ENCODE measurements at places on chromosomes 7 and 10.

GRCh38 chr7:48454750-48455192, 283.5 kb downstream of the ABCA13 start:
- DNase-seq, result no peak

DNA sequence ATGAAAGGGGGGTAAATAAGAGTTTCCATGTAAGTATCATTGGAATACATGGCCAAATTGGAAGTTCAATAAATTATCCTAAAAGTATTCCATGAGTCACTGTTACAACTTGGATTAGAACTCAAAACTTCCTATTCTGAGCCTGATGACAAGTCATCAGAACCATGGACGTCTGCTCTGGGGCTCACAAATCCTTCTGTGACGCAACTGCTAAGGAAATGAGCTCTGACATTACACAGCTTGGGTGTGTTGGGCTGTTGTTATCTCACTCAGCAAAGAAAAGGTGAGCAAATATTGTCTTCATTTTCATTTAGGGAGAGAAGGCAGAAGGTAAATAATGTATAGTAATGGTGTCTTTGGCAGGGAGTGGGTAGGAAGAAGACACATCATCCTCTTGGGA, 214.8 kb upstream of the ADO start:
- DNase-seq, result peak; percentile 56

GRCh38 chr7:56218510-56218909, 102.3 kb upstream of the NUPR2 start:
- no peak for DNase-seq

DNA sequence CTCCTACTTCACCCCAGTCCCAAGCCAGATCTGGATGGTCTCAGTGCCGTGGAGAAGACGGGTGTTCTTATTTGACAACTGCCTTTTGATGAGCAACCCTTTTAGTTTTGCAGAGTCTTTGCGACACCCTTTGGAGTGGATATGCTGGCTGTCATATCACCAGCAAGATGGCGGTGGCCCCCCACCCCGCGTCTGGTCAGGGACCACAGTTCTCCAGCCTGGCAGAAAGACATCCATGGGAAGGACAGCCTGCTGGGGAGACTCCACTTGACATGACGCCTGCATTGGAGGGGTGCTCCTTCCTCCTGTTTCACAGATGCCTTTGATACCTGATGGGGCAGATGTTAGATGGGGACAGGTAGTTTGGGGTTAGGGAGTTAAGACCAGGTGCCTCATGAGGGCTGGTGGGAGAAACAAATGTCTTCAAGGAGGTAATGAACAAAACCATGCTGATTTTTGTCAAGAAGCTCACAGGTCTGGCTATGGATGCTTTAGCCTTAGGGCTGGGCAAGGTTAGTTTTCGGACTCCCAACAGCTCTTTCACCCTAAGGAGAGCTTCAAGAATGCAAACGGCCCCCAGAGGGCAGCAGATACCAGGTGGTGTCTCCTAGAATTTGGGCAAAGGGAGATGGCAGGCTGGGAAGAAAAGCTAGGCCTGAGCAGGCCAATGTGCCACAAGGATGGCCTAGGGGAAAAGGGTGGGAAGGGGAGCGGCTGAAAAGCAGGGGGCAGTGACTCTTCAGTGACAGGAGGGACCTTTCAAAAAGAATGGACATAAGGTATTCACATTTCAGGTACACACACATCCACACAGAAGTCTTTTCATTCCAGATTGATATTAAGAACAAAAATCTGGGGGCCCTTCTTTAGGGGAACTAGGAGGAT, 95.2 kb downstream of the CLEC2L start:
- DNase-seq, result peak; percentile 47

GRCh38 chr7:135924302-135924701, 52.9 kb downstream of the MTPN start:
- no peak for DNase-seq

GRCh38 chr7:128939075-128939860, 1.5 kb downstream of the IRF5 start:
- no peak for DNase-seq

DNA sequence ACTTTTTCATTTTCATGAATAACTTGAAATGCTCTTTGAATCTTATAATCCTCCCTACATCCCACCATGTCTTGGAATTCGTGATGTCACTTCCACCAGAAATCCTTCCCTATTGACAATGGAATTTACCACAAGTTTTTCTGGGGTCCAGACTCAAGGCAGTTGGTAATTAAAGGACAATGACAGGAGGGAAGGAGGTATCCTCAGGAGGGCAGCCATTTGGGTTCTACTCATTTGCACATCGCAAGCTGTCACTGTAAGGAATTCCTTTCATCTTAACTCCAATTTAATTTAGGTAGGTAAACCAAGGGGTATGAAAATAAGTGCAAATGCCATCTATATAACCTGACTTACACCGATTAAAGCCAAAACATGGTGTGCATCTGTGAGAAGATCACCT, 21.9 kb downstream of the LRRC17 start:
- no peak for DNase-seq

GRCh38 chr10:80492848-80493521, 38.9 kb downstream of the TSPAN14 start:
- DNase-seq, result no peak

DNA sequence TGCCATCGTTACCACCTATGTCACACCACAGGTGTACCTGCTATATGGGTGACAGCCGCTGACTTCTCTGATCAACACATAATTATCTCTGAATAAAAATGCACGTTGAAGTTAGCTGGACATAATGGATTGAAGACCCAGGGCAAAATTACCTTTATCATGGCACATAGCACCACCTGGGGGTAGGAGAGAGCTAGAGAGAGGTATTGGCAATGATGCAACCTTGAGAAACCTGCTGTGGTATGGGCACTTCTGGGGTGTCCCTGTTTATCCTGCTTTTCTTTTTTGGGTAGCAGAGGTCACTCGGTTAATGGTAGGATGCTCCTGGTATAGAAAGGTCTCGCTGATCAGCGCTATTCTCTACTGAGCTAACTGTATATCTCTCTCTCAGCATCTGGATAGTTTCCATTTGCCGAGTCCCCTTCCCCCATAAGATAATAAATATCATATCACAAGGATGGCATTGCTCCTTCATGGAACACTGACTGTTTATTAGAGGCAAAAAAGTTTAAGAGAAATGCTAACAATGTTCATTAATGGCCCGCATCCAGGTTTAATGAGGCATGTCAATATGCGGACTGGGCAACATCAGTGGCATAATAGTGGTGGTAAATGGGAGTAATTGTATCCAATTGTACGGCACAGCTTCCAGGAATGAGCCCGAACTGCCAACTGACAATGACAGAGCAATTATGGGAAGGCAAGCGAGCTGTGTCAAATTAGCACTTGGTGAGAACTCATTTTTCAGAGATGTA, 323.1 kb downstream of the TFEC start:
- peak; percentile 15 for DNase-seq

- DNase-seq, result no peak
Measured at GRCh38 chr10:114694062-114694461, 36.0 kb upstream of the ABLIM1 start.

GRCh38 chr7:93212881-93213280, 13.4 kb downstream of the HEPACAM2 start:
- DNase-seq, result no peak

DNA sequence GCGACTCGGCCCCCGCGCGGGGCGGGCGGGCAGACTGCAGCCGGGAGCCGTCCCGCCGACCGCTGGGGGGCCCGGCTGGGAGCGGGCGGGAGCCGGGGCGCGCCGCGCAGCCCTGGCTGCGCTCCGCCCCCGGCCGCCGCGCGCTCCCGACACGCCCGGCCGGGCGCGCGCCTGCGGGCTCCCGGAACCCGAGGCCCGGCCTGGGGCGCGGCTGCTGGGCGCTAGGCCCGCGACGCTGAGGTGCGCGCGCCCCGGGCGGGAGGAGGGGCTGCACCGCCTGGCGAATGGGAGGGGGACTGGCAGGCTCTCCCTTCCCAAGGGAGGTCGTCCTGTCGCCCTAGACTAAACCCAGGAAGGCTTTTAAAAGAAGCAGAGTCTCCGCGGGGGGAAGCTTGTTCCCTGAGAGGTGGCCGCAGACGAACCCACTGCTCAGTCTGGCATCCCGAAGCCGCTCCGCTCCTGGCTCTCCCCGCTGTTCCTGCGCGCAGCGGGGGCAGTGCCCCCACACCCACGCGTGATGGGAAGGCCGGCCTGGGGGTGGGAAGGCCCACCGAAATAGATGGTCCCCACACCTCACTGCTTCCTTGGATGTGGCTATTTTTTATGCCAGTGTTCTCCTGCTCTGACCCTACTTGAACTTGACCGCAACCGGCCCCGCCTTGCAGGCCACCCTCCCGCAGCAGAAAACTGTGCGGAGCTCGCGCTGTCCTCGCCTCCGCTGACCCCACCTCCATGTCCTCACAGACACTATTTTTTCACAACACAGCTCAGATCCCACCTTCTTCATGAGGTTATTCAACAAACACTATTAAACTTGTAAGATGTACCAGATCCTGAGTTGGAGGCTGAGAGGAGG, at the start of gene VOPP1:
TSS of gene VOPP1 (minus strand) at position 125 of the 856 bp plus-strand sequence. CDS start 178 bp downstream, outside the sequence.
- DNase-seq, result peak; percentile 50

- no peak for DNase-seq
Measured at GRCh38 chr10:86368046-86368445, 1.5 kb upstream of the GRID1 start.

- DNase-seq, result no peak
Measured at GRCh38 chr10:46309511-46310142, 22.8 kb downstream of the ANTXRL start.

- no peak for DNase-seq
Measured at GRCh38 chr7:36639826-36640225, 84.5 kb downstream of the AOAH start.

DNA sequence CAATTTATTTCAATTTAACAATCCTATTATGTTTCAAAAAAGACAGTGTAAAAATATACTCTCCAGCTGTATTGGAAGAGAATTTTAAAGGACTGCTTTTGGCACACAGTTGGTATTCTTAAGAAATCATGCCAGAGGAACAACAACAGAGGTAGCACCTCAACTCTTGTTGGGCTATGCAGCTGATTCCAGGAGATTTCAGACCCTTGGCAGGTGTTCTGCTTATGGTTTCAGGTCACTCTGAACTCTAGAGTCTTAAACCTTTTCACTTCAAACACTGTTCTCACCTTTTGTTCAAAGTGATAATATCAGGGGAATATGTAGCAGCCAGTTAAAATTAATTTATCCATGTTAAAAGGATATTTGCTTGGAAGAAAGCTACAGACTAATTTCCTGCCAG, 160.1 kb downstream of the PFKFB3 start:
- no peak for DNase-seq

GRCh38 chr7:141991140-141991539, 4.5 kb upstream of the MGAM start:
- no peak for DNase-seq

GRCh38 chr7:90910136-90910535, 314.0 kb downstream of the CDK14 start:
- DNase-seq, result peak; percentile 35

DNA sequence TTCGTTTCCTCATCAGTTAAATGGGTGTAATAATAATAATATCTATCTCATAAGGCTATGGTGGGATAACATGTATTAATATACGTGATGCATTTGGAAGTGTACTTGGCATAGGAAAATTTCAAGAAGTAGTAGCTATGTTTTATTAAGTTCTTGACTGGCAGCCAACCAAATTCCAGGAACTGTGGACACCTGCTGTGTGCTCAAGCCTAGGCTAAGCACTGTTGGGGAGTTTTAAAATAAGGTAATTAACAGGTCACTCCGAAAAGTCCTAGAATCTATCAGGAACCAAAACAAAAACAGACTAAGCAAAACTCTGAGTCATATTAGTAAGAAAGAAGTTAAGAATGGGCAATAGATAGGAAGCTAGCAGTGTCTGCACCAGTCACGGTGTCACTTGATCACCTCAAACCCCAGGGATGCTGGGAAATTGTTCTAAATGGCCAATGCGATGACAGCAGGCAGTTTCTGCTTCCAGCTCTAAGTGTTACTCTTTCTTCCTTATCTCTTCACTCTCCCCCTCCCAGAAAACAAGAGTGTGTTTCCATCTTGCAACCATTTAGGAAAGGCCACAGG, 92.0 kb upstream of the GDF10 start:
- DNase-seq, result no peak

GRCh38 chr7:137967143-137968018, 34.5 kb downstream of the CREB3L2 start:
- peak; percentile 82 for DNase-seq

DNA sequence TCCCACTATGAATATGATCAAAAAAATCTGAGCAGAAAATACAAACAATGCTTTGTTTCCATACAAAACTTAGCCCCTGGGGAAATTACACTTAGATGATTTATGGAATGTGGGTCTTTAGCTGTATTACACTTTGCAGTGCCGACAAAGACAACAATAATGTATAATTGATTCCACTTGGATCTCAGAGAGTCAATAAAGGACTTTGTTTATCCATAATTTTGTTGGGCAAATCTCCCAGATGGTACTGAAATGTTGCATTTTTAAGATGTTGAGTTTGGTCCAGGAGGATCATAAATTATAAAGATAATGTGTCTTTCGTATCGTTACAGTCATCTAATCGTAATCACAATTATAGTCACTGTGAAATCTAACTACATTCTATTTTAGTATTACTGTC, 66.9 kb upstream of the DOCK1 start:
- no peak for DNase-seq

- no peak for DNase-seq
Measured at GRCh38 chr10:49751636-49752510, 10.2 kb downstream of the OGDHL start.

DNA sequence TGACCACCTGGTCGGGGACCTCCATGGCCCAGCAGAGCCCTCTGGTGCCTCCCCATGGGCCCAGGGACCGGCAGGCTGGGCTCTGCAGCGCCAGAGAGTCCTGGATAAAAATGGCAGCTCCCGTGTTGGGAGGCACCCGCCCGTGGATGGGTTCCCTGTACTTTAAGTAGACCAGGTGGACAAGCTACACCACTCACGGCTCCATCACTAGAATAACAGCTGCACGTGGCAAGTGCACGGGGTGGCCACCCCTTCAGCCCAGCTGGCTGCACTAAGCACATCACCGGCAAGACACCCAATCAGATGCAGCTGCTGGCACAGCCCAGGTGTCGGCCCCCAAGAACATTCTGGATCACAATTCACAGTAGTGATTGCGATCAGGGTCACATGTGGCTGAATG, 69.8 kb downstream of the DIP2C start:
- no peak for DNase-seq

GRCh38 chr7:30928254-30928872, 16.7 kb downstream of the AQP1 start:
- no peak for DNase-seq
